ENCODE measurements at places on chromosomes 7 and 10.

GRCh38 chr10:119769886-119770285 lies 44.0 kb downstream of the INPP5F start:
- no peak for DNase-seq

GRCh38 chr10:76178532-76179292 lies 747.3 kb downstream of the LRMDA start:
- DNase-seq: no peak

GRCh38 chr10:6535156-6535764 lies 44.8 kb downstream of the PRKCQ start:
- DNase-seq: no peak

GRCh38 chr10:86693275-86693674 lies 25.0 kb downstream of the LDB3 start:
- no peak for DNase-seq

GRCh38 chr7:56537952-56538351 lies 421.7 kb upstream of the NUPR2 start:
- DNase-seq: no peak

DNA sequence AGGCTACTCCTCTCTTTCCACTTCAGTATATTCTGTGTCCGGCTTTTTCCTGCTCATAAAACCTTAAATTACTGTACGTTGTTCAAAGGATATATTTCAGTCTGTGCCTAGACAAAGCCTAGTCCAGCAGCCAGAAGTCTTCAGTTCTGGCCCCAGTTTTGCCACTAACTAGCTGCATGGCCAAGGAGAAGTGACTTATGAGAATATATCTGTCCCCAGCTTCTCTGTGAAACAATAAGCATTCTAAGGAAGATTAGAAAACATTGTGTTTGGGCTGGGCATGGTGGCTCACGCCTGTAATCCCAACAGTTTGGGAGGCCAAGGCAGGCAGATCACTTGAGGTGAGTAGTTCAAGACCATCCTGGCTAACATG lies 105.0 kb upstream of the HDAC9 start:
- no peak for DNase-seq

DNA sequence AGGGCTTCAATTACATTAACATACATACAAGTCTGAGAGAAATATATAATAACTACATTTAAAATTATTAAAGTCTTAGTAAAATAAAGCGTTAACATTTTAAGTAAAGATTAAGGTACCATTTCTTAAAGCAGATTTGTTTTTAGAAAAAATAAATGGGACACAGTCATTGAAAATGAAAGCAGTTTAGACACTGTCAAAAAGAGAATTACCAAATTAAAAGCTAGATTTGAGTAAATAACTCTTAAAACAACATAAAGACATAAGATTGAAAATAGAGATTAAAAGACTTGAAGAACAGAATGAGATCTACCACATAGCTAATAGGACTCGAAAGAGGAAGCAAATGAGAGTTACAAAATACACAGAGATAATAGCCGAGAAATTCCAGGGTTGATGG lies 562.2 kb upstream of the FOXK1 start:
- no peak for DNase-seq

DNA sequence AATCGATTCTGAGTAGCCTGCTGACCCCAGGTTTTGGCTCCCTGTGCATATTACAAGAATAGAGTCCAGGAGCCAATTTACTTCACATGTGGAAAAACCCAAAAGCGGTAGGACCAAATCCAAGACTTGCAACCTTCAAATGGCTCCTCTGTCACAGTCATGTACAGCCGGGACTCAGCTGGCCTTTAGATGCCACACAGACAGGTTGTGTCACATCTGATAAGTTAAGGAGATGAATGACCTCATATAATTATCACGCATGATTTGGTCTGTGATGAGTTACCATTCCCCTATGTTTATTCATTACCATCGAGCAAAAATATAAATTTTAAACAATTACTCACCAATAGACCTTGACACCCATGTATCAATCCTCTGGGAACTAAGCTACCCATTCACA lies 14.2 kb downstream of the CACNA2D1 start:
- DNase-seq: no peak

DNA sequence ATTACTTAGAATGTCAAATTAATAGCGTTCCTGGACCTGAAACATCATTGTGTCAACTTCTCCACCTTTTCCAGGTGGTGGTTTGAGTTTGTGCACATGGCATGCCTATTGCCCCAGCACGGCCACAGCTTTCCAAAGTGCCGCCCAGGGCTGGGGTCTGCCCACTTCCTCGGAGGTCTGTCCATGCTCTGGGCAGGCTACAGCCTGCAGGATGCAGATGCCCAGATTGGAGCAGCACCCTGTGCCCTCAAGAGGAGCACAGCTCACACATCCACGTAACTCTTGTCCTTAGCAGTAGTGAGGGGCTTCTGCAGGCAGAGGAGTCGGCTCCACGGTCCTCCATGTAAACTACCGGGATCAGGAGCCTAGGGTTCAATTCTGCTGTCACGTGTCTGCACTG lies 238.6 kb downstream of the EBF3 start:
- no peak for DNase-seq

DNA sequence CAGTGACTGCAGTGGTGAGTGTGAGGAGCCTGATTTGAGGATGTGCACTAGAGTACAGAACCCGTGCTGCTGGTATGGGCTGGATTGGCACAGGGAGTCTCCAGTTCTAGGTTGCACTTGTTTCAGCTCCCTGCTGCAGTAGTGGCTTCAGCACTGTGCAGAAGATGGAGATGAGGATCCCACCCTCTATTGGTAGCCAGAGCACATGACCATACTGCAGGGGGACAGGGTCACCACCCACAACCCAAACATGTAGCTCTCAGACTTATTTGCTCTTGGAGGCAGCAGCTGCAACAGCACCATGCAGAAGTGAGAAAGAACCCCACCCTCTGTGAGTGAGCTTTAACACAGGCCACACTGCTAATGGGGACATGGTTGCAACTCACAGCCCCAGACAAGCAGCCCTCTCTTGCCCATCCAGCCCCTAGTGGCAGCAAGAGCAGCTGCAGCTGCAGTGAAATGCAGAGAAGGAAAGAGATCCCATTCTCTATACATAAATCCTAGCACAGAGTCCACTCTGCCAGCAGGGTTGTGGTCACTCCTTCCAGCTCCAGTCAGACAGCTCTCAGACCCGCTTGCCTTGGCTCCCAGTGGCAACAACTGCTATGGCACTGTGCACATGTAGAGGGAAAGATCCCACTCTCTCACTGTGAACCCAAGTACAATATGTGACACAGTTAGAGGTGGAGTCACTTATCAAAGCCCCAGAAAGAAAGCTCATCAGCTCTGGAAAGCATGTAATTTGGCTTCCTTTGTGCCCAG lies 51.4 kb upstream of the SCIN start:
- no peak for DNase-seq

GRCh38 chr7:30647589-30648364 lies 34.5 kb downstream of the CRHR2 start:
- no peak for DNase-seq

DNA sequence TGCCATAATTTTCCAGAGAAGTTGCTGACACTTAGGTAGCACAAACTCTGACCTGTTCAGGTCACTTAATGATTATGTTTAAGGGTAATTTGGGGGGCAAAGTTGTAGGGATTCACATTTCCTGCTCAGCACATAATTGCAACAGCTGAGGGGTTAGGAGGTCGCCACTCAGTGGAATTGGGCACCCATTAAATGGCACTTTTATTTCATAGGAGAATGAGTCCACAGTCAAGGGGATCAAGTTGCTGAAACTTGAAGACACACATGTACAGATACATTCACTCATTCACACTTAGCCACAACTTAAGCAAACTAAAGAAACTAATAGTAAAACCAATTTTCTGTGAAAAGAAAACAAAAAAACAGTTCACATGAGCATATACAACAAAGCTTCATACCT lies 1.5 kb downstream of the PCDH15 start:
- no peak for DNase-seq

DNA sequence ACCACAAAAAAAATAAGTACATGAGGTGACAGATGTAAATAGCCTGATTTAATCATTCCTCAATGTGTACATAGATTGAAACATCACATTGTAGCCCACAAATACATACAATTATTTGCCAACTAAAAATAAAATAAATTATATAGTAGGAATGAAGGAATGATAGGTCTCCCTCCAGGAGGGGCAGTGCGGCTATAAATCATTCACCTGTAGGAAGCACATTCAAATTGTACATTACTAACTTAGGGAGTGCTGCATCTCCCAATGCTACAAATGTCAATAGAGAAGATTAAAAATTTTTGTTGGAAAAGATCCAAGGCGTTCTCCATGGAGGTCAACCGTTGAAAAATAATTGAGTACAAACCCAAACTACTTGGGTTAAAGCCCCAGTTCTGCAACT lies 4.2 kb downstream of the KBTBD2 start:
- no peak for DNase-seq

DNA sequence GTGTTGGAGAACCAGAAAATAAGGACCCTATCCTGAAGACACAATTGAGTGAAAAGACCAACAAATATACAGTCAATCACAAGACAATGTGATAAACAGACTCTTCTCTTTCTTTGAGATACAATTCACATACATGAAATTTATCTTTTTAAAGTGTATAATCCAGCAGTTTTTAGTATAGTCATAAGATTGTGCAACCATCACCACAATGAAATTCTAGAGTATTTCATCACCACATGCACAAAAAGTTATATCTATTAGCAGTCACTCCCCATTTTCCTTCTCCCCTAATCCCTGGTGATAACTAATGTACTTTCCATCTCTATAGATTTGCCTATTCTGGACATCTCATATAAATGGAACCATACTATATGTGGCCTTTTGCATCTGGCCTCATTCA lies 8.2 kb upstream of the SORBS1 start:
- DNase-seq: no peak

DNA sequence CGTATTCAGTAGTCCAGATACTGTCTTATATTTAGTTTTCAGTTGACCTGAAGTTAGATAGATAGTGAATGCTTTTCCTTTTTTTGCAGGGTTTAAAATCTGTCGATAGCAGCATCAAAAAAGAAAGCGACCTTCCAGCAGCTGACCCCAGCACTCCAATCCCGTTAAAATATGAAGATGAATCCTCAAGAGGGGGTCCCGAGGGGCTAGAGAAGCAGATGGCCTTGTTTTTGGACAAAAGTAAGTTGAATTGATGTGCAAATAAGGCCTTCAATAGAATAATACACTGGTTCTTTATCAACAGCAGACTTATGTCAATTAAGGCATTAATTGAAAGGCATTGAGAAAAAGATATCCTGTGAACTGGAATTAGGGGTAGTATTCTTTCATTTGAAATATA lies 18.7 kb downstream of the EDRF1 start:
- no peak for DNase-seq

GRCh38 chr10:79262131-79262530 lies 85.1 kb upstream of the PPIF start:
- no peak for DNase-seq

DNA sequence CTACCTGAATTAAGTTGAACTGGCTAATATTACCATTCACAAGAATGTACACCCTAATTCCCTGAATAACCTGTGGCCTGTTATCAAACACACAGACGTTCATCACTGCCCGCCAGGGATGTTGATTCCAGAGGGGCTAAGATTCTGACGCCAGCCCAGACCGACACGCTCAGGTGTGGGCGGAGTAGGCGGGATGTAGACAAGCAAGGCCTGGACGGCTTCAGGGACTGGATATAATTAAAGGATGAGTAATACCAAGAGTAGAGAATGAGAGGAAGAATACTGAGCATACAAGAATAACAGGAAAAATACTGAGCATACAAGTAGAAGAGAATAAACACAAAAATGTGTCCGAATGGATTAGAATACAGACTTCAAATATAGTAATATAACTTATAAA lies 29.0 kb downstream of the CUBN start:
- no peak for DNase-seq

- DNase-seq: no peak
These were observed 613.1 kb upstream of the NRP1 start for GRCh38 chr10:33947544-33947943.

GRCh38 chr10:14062528-14063260 lies 268.0 kb downstream of the FRMD4A start:
- DNase-seq: no peak

DNA sequence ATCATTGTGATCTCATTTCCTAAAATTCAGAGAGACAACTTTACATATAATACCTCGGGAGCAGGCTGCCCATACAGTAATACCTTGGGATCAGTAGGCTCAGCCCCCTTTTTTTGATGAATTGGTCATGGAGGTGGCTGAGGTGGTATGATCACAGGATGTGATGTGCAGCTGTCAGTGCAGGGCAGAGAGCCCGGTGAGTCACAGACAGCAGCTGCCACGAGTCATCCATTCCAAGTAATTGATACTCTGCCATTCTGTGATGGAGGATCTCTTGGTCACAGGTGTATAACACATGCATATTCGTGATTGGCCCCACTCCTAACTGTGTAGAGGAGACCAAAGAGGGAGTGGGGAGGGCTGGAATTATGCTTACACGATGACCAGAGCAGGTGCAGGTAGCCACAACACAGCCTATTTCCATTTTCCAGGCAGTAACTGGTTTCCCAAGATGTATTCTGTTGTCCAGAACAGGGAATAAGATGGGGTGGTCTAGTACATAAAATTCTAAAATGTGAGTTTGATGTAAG lies 14.1 kb downstream of the NRCAM start:
- DNase-seq: no peak

- no peak for DNase-seq
These were observed 17.0 kb upstream of the RET start for GRCh38 chr10:43059828-43060227.

GRCh38 chr10:132329565-132330485 lies 2.2 kb upstream of the LRRC27 start:
- no peak for DNase-seq

GRCh38 chr10:97320480-97321031 lies 1.5 kb downstream of the FRAT1 start:
- DNase-seq: no peak

- no peak for DNase-seq
These were observed 81.6 kb downstream of the HIBADH start for GRCh38 chr7:27581119-27581518.

DNA sequence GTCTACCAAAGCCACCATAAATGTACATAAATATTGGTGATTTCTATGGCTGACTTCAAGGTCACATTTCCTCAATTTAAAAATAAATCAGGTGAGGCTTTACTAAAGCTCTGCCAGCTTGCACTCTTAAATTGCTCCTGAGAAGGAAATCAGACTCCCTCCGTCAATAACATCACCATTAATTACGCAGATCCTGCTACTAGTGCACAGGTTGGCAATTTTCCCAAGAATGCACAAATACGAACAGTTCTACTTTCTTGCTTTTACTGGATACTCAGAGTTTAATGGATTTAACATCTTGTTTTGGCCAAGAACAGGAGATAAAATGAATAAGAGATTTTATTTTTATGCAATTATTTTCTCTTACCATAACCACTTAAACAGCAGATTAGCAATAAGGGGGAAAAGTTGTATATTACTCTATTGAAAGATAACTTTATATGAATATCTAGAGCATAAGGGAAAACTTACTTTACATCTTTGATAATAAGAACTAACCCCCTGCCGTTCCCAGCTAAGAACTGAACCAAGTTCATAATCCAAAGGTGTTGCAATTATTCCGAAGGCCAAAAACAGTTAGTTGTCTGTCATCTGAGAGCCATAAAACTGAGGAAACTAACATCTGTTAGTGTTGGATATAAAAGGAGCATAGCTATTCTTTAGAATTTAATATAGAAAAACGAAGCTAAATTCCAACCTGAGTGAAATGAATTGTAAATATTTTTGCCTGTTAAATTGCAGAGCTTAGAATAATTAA lies 140.5 kb downstream of the TWIST1 start:
- DNase-seq: no peak

Measured in AG09319 (cell line).